ENCODE measurements at places on chromosomes 3 and 15.

GRCh38 chr3:128011140-128011539 is 41.1 kb upstream of the SEC61A1 start:
- peak; percentile 86 for DNase-seq

- no peak for DNase-seq
Observed at GRCh38 chr3:172098698-172099494, 59.5 kb downstream of the FNDC3B start.

GRCh38 chr3:28376424-28376823 is 27.8 kb upstream of the AZI2 start:
- no peak for DNase-seq

- no peak for DNase-seq
Observed at GRCh38 chr15:73150831-73151230, 98.6 kb downstream of the NEO1 start.

- DNase-seq: no peak
Observed at GRCh38 chr15:39252134-39252470, 328.8 kb upstream of the THBS1 start.

- DNase-seq: no peak
Observed at GRCh38 chr15:78444255-78444654, 6.2 kb downstream of the IREB2 start.

GRCh38 chr3:52406231-52406661 is 38.7 kb downstream of the SEMA3G start:
- DNase-seq: no peak

- DNase-seq: no peak
Observed at GRCh38 chr3:53464424-53464823, 30.0 kb upstream of the CACNA1D start.

GRCh38 chr3:10596746-10597448 is 91.5 kb upstream of the ATP2B2 start:
- DNase-seq: no peak

DNA sequence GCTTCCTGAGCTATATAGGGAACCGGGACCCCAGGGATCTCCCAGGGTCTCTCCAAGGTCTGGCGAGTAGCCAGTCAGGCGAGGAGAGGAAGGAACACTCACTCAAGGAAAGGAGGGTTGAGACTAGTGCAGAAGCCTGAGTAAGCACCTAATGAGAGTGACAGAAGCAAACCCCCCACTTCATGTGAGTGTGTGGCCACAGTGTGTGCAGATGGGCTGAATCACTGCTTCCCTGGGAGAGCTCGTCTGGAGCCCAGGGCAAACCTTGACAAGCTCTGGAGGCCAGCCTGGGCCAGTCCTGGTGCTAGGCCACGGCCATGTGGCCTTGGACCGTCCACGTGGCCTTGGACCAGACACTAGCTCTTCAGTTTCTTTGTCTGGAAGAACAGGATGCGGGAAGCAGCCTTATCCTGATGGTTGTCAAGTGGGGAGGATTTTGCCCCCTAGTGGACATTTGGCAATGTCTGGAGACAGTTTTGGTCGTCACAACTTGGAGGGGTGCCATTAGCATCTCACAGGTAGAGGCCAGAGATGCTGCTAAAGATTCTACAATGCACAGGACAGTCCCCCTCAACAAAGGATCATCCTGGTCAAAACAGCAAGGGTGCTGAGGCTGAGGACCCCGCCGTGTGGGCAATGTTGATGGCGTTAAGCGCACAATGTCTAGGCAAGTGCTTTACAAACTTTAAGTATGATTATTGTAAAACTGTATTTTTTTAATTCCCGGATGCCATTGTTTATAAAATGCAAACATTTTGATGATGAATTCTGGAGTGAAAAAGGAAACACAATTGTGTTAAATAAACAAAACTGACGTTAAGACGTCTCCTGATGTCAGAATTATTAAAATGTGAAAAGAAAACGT is 34.8 kb upstream of the CTSH start:
- DNase-seq: peak; percentile 73

- no peak for DNase-seq
Observed at GRCh38 chr3:183275418-183275817, 22.4 kb downstream of the B3GNT5 start.

GRCh38 chr15:85622221-85622831 is 172.4 kb downstream of the KLHL25 start:
- DNase-seq: no peak

DNA sequence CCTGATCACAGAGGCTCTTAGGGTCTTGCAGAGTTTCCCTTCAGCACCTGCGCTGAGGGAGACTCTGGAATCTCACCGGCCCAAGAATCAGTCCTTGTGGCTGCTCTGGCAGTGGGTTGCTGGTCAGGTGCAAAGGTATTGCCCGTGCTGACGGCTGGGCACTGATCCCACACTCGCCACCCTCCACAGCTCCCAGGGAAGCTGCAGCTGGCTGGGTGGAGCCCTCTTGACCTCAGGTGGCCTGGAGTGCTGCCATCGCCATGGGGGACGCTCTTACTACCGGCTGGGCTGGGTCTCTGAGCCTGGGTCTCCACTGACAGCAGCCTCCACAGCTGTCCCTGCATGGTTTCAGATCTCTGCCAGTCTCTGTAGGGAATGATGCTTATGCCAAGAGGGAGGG is 52.6 kb upstream of the EPHB3 start:
- no peak for DNase-seq

GRCh38 chr3:155102329-155102728 is 22.2 kb downstream of the MME start:
- DNase-seq: no peak

DNA sequence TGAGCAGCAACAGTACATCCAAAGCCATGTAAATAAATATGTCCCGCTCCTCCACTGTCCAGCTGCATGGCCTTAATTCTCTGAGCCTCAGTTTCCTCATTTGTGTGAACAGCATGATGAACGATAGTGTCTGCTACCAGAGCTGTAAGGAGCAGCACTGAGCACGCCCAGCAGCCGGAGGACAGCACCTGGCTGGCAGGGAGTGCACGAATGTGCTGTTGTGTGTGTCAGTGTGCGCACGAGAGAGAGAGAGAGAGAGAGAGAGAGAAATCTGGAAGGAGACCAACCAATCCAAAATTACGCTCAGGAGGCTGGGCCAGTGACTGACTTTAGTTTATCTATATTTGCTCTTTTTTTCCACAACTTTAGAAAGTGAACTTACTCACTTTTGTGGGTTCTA is 26.6 kb upstream of the PLXNA1 start:
- DNase-seq: no peak

DNA sequence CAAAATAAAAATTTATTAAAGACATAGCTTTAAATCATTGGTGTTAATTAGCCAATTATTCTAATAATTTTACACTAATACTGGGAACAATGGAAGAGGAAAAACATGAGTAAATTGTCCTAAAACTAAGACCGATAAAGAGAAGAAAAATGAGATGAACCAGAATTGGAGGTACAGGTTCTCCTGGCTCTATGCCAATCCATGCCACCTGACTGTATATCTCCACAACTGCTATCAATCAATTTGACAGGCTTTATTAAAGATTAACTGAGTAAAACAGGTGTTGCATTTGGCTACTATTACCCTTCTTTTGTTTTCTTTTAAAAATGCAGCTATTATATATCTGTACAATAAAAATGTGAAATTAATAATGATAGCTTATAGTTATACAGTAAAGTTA is 850.0 kb downstream of the CADM2 start:
- no peak for DNase-seq

DNA sequence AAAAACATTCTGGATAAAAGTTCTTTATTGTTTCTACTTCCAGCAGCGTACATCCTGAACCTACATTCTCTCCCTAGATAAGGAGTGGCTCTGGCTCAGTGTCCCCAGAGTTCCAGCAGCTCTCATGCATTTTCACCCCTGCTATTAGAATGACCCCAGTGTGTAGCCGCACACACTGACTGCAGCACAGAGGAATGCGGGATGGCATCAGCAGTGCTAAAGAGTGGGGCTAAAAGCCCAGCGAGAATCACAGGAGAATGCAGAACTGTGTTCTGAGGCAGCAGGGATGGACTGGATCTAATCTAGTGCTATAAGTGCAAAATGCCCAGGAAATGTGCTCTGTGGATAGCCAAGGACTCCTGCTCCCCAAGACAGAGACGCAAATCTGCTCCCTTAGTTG is 66.4 kb upstream of the TJP1 start:
- no peak for DNase-seq

DNA sequence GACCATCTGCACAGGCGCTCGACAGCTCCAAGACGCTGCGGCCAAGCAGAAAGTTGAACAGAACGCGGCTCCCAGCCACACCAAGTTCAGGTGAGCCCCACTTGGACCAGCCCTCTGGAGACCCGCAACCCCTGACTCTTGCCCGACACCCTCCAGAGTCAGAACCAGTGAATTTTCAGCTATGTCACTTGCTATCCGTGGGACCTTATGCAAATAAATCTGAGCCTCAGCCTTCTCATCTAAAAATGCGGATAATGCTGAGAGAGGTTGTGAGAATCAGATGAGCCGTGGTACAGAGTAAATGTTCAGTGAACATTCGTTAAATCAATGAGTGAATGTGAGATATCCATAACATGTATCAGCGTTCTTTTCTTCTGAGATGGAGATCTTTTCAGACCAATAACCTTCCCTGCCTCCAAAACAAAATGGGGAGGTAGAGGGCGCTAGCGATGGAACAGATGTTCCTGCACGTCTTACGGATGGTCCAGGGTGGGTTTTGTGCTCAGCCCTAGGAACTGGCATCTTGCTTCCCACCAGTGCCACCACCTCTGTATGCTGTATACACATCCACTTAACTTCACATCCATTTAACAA is 524 bp downstream of the MRPS11 start:
- DNase-seq: no peak

- DNase-seq: no peak
Observed at GRCh38 chr3:187736418-187736871, 8.8 kb downstream of the BCL6 start.

DNA sequence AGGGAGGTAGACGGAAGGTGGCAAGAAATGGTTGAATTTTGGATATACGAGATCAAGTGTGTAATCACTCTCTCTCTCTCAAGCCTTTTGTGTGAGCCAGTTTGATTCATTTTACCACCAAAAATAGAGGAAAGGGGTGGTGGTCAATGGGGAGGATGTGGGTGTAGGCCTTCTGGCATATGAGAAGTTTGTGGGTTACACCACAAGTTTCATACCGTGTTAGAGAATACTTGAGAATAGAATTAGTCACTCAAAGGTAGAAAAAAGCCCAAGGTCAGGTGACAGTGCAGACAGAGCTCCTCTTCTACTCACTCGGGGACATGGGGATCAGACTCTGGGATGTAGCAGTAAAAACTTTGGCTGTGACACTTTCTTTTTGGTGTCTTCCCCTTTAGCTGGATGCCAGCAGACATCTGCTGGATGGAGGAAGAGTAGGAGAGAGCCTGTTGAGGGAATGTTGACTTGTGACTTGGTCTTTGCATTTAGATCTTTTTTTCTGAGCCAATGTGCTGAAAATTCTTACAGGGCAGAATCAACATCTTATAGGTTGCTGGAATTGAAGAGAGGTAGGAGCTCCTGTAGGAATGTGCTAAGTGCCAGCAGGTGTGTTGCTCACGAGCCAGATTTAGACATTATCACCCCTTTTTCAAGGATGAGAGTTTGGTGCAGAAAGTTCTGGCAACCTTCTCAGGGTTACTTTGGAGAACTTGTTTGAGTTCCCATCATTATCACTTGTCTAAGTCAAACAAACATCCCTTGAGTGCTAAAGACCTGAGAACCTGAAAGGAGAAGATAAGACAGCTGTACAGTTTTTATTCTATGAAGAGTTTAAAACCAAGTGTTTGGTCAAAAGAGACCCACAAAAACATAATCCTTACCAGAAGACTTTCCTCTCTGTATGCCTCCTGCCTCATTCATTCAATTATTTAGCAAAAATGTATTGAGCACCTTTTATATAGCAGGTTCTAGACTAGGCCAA is 43.9 kb upstream of the RYK start:
- no peak for DNase-seq

DNA sequence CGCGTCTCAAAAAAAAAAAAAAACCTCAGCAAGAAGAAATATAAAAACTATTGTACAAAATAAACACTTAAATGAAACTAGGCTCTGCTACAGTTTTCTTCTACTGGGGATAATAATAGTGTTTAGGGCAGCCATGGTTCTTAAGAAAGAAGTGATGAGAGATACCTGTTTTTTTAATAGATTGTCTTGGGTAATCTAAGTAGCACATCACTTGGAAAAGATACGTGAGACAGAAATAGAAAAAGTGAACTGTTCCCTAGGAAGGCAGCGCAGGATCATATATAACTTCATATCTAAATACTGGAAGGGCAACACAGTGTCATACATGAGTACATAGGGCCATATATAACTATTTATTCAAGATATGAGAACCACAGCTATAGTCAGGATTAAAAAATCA is 11.9 kb downstream of the GOLGB1 start:
- no peak for DNase-seq

GRCh38 chr3:16803019-16803418 is 81.7 kb upstream of the PLCL2 start:
- DNase-seq: no peak

- DNase-seq: no peak
Observed at GRCh38 chr15:80999623-81000036, 1.1 kb upstream of the TLNRD1 start.

GRCh38 chr15:60520013-60520824 is 41.3 kb upstream of the ICE2 start:
- no peak for DNase-seq

GRCh38 chr3:138367911-138368310 is 19.5 kb downstream of the MRAS start:
- no peak for DNase-seq

- DNase-seq: no peak
Observed at GRCh38 chr3:157498371-157498770, 4.8 kb downstream of the VEPH1 start.

DNA sequence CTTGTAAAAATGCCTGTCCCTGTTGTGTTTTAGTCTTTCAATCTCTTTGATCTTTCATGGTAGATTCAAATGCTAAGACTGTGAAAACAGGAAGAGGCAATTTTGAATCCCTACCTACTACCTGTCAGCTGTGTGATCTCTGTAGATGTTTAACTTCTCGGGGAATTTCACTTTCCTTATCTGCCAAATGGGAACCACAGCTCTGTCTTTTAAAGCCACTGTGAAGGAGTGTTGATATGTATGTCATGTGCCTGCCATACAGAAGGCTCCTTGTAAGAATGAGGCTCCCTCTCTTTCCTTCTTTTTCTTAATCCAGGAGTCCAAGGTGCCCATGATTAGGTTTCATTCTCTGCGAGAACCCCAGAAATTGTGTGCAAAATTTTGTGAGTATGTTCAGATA is 139.6 kb upstream of the ADAMTS9 start:
- no peak for DNase-seq

DNA sequence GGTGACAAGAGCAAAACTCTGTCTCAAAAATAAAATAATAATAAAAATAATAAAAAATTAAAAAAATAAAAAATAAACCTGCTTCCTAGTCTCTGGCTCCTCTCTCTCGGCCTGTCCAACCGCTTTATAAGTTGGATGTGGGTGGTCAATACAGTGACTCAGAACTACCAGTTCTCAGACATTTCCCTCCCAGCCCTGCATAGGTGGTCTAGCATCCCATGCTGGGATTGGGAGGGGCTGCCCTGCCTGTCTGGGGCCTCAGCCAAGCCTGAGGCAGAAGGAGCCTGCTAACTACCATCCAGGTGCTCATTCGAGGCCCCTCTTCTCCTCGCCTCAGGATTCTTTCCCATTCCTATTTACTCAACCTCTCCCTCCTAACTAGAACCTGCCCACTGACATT is 33.3 kb upstream of the BLM start:
- no peak for DNase-seq
